ENCODE measurements at places on chromosomes 2 and 18.

DNA sequence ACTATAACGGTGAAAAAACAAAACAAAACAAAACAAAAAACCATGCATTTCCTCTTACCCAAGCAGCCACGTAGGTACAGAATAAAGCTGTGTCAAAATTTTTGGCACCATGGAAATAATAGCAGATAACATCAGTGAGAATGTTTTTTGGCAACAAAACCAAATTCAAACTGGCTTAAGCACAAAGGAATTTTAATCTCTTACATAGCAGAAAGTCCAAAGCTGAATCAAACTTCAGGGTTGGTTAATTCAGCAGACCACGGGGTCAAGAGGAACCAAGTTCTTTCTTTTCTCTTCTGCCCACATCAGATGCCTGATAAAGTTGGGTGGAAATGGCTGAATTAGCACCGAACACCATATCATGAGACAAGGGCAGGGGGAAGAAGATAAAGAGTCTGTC, 129.5 kb downstream of the PAX3 start:
- DNase-seq = no peak

DNA sequence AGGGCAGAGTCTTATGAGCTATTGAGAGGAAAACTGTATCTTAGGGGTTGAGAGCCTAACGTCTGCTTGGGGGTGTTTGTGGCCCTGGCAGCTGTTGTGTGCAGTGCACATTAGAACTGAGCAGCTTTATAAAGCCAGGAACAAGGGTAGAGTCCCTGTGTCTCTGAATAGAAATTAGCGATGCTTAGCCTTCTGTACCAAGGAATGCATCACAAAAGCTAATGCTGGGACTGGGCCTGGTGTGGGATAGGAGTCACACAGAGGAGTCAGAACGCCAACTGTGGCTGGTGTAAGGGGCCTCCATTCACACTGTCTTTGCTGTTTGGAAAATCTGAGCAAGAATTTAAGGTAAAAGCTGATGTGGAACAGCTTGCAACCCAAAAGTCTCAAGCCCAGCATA, 283.2 kb downstream of the SOX11 start:
- no peak for DNase-seq

- no peak for DNase-seq
These were observed 1.1 kb downstream of the COPS9 start for GRCh38 chr2:240134956-240135520.

DNA sequence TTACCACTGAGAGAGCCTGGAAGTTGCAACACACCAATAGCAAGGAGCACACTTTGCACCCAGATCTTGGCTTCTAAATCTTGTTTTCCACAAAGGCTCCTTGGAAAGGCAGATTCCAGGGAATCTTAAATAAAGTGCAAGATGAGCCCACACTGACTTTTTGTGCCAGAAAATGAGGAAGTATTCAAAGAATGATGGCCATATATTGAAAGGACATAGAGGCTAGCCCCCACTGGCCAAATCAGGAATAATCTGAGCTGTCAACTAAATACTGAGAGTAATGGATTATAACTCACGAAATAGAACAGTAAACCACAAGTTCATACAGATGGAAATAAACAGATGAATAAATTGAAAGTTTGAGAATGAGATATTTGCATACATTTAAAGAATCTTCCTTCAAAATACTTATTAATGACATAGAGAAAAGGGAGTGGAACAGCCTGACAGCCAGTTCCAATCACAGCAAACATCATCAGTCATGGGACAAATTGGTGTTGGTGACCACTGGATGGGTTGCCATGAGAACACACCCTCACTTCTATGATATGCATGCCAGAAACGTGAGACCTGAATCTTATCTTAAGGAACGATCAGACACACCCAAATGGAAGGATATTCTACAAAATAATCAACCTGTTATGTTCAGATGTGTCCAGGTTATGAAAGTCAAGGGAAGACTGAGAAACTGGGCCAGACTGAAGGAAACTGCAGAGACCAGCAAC, 12.2 kb upstream of the ACKR3 start:
- DNase-seq = no peak

DNA sequence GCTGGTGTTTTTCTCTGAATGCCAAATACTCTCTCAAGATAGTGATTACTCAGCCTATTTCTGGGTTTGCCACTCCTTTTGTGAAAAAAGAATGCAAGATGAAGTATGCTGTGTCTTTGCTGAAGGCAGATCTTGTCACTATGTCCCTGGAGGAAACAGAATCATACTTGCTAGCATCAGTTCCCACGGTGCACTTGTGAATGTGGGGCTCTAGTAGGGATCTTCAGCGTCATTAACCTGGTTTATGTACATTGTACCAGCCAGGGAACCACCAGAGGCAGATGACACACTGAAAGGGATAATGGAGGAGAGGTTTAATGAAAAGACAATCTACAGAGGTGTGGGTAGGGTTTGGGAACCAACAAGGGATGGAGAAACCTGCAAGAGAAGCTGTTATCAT, 131.0 kb upstream of the CXCR4 start:
- DNase-seq = no peak

GRCh38 chr2:10424916-10425505, 23.1 kb downstream of the ODC1 start:
- DNase-seq = no peak

DNA sequence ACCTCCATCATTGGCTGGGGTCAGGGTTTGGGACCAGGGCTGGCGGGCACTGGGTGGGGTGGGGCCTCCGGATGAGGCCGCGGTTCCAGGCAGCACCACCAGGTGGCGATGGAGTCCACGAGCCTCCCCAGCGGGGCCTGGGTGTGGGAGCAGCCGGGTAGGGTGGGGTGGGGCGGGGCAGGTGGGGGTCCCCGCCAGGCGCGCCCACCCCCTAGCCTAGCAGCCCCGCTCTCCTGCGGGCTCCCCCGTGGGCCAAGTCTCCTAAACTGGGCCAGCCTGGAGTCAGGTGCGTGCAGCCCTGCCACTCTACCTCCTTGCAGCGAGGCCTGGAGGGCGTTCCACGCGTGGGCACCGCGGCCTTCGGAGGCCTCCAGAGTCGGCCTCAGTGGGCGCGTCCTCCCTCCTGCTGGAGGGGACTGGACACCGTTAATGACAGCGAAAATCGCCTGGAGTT, 187.5 kb downstream of the TWIST2 start:
- no peak for DNase-seq

DNA sequence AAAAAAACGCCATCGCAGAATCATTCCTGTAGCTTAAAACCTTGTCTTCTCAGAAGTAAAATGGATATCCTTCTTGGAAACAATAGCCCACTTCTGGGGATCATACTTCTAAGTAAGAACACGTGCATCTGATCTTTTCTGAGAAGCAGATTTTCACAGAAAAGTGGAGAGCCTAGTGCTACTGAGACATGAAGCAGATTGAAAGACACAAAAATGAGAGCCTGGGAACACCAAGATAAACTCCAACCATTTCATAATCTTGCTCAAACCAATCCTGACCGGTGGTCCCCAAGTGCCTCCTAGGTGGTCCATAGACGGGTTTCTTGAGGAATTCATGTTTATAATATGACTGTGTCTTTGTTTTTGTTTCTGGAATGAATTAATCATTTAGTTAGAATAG, 191.2 kb downstream of the IRS1 start:
- no peak for DNase-seq

DNA sequence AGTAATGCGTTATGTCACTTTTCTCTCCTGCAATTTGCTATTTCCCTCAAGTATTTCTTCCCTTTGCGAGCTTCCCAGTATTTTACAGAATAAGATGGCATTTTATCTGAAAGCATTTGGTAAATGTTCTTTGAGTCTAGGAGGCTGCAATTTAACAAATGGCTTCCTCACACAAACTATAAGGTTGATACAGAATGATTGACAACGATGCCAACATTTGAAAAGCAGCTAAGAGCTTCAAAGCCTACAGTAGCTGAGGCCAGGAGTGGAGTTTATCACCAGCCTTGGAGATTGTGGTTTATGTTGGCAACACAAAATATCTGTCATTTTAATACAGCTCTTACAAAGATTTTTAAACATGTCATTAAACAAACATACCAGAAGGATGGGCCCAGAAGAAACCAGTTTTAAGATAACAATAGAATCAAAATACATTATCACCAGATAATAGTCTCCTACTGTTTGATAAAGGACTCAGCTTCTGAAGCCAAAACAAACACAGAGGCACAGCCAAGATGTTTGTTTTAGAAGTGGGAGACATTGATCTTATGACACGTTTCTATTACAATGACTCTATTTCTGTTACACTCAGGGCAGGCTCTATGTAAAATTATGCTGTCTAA, 711.4 kb upstream of the ACVR2A start:
- DNase-seq = no peak

- DNase-seq = peak; percentile 90
These were observed 182.0 kb upstream of the TRIB2 start for GRCh38 chr2:12534646-12535263.

DNA sequence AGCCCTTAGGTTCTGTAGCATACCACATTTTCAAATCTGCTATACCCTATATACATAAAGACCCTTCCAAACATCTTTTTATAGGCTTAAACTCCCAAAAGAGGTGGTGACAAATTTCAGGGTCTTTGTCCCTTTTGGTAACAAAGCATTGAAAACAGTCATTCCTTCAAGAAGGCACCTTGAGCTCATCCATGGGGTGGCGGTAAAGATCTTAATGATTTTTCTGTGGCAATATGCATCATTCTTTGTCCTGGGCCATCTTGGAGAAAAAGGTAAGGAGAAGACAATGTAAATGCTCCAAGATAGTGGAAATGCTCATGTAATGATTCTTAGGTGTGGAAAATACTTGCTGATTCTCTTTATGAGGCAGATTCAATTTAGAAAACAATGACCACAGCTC, 890.5 kb downstream of the CNTNAP5 start:
- no peak for DNase-seq

DNA sequence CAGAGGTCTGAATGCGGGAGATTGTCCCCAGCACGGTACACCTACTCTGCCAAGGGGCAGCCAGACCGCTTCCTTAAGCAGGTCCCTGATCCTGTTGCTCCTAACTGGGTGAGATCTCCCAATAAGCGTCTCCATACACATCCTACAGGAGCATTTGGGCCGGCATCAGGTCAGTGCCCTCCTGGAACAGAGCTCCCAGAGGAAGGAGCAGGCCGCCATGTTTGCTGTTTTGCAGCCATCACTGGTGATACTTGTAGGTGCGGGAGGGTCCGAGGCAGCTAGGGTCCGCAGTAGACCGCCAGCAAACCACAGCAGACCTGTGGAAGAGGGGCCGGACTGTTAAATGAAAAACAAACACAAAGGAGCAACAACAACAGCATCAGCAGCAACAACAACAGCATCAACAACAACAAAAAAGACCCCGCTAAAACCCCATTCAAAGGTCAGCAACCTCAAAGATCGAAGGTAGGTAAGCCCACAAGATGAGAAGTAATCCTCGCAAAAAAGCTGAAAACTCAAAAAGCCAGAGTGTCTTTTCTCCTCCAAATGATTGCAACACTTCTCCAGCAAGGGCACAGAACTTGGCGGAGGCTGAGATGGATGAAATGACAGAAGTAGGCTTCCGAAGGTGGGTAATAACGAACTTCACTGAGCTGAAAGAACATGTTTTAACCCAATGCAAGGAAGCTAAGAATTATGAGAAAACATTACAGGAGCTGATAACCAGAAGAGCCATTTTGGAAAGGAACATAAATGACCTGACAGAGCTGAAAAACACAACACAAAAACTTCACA, 79.0 kb upstream of the CDH7 start:
- DNase-seq = no peak

DNA sequence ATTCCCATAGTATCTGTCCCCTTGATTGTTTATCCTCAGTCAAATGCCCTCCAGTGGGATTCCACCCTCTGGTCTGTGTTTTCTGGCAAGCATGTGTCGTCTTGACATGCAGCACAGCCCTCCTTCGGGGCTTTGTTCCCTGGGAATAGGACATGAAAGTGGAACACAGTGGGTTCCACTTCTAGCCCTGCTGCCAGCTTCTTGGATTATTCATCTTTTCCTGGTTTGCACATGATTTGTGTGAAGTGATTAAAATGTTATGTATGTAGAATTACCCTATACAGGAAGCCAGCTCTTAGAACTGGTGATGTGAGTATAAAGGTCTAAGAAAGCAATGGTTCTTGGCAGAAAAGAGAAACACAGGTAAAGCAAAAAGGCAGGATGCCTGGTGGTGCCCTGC, 142.3 kb downstream of the TANC1 start:
- no peak for DNase-seq

DNA sequence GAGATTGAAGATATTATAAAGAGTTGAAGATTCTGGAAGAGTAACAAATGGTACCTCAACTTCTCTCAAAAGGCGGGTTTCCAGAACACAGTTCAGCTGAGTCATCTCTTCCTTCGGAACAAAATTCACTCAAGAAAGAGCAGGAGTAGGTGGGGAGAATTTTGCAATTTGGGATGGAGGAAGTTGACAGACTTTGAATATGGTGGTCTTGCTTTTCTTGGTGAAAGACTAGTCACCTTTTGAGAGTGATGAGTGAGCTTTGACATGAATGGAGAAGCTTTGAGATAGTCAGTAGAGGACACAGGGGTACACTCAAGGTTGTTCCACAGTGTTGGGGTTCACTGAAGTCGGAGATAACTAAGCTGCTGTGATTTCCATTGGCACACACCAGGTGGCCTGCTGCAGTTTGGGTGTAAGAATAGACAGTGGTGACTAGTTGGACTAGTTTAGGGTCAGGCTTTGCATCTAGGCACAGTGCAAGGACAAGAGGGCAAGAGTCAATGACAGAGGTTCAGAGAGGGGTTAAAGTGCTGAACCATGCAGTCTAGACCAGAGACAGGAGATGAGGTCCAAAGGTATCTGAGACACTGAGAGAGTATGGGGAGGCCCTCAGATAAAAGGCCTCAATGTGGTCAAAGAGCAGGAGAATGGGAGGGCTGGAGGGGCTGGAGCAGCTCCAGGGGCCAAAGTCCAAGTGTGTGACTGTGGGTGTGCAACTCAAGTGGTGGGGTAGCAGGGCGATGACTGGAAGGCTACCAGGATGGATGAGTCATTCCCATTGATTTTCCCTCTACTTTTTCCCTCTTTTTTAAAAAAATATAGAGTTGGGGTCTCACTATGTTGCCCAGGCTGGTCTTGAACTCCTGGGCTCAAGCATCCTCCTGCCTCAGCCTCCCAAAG, 7.7 kb downstream of the CCL20 start:
- DNase-seq = no peak

DNA sequence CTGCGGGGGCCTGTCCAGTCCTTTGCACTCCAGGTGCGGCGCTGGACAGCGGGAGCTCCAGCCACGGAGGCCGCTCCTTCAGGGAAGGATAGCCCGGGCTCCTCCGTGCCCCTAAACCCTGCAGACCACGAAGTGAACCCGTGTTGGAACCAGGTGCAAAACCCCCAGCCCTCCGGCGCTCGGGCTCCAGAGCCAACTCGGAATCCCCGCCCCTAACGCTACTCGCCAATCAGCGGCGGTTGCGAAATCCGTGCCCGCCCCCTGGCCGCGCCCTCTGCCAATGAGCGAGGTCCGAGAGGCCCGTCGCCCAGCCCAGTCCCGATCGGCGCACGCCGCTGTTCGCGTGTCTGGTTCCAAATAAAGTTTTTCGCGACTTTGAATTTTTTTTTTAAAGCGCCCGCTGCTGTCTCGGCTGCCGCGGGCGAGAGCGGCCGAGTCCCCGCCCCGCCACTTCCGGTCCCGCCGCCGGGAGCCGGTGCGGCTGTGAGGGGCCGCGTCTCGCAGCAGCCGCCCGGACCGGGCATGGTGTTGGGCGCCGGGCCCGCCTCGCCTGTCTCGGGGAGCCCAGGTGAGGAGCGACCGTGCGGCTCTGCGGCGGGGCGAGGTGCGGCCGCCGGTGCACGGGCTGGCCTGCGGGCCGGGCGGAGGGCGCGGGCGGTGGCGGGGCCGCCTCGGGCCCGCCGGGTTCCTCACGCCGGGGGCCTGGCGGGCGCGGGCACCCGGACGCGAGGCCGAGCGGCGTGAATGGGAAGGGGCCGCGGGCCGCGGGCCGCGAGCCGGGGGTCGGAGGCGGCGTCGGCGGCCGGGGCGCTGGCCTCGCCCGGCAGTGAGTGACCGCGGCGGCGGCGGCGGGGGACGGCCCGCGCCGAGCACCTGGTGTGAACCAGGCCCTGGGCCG, at the start of gene UBE2F:
TSS of gene UBE2F (plus strand) at position 450 of the 898 bp plus-strand sequence. CDS start 6,094 bp downstream, outside the sequence.
- peak; percentile 82 for DNase-seq
